ENCODE measurements at places on chromosomes 5 and 9.

DNA sequence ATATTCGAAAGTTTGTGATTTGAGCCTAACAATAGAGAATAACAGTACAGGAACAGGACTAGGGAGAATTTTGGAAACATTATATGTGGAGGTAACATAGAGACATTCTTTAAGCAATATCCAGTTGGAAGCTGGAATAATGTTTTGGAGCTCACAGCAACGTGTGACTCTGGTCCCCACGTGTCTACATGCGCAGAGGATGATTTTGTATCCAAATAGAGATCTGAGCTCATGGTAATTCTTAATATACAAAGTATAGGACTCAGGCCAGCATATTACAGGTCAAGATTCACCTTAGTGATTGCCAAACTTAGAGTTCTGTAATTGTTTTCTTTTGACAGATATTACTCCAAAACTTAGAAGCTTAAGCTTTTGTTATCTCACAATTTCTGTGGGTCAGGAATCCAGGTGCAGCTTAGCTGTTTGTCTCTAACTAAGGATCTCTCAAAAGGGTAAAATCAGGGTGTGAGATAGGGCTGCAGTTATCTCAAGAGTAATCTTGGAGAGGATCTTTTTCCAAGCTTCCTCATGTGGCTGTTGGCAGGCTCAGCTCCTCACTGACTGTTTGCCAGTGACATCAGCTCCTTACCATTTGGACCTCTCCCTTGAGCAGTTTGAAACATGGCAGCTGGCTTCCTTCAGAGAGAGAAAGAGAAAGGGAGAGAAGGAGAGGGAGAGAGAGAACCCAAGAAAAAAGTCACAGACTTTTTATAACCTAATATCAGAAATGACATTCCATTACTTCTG lies 272.0 kb upstream of the ZNF462 start:
- no peak for DNase-seq

- no peak for DNase-seq
Observed at GRCh38 chr5:1013238-1013947, 4.8 kb downstream of the NKD2 start.

DNA sequence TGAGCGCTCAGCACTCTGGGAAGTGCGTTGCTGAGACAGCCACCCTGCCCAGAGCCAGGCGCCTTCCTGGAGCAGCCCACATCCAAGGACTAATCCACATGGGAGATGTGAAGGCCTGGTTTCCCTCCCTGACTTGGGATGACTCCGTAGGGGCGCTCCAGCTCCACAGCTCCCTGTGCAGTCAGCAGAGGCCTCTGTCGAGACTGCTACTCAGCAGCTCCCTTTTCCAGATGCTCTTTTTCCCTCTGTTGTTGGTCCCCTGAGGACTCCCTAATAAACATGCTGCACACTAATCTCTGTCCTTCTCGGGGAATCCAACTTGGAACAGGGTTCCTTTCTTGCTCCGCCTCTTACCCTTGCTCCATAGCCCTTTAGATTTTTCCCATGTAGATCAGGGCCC lies 237.3 kb downstream of the ZSWIM6 start:
- no peak for DNase-seq

DNA sequence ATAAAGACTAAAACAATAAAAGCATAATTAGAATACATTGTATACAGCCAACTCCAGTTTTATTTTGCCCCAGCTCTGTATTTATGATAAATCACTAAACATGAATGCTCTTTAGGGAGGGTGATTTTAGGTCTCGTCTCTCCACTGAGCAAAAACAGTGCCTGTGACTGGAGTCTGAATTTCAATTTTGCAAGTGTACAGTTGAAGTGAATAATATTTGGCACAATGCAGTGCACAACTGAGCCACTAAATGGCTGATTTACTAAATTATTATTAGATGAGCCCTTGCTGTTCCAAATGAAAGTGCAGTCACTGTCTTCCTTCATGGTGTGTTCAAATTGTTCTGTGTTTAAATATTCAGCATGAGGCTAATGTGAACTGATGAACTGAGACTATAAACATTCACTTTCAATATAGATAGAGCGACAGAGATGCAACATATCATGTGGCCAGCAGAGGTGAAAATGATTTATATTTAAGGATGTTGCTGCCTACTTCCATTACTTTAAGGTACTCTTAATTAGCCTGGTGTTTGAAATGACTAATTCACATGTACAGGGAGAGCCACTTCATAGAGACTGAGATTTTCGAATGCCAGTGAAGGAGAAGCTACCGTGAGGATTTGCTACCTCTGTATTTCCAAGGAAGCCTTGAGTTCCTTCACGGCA lies 375.1 kb downstream of the EBF1 start:
- DNase-seq, result no peak

GRCh38 chr5:81428861-81429260 lies 34.9 kb upstream of the ACOT12 start:
- no peak for DNase-seq

- DNase-seq, result no peak
Observed at GRCh38 chr5:124644138-124644537, 102.3 kb downstream of the ZNF608 start.

DNA sequence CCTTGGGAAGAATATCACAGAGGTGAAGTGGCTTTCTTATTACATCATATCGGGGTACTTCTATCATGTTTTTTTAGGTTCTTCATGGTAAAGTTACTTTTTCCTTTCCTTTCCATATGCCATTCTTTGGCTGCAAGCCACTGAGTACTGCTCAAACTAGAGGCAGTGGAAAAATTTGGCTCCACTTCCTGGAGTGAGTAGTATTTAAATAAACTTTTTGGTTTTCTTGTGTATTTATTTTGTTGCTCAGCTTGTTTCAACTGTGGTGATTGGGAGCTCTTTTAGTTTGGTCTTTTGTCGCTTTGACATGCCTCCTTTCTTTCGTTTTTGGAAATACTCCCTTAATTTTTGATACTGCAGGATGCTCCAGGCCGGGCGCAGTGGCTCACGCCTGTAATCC lies 69.8 kb downstream of the WDR70 start:
- no peak for DNase-seq

DNA sequence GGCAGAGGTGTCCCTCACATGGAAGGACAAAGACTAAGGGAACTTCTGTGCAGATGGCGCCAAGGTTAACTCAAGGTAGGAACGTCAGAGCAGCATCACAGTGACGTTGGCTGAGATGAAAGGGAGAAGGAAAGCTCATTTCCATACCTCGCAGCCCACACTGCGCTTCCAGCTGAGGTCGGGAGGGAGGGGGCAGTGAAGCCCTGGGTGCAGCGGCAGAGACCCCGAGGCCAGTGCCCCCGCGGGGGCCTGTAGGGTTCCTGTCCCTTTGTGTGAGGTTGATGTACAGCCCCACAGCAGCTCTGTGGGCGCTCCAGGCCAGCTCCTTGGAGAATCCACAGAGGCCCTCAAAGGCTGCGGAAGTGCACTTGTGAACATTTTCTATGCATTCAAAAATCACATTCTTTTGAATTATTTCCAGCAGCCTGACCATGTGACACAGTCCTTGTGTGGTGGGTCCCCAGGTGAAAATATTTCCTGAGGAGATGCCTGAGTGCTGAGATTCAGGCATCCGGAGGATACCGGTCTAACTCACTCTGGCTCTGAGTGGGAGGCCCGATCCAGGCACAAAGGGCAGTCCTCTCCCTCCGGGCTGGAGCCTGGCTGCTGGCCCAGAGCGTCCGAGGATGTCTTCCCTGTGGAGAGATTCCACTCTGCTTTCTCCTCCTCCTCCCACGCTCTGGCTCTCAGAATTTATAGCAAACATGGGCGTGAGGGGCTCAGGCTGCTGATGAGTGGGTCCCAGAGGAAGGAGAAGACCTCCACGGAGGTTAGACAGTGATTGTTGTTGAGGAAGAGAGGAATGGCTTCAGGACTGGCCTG lies 150.7 kb downstream of the ICE1 start:
- no peak for DNase-seq

- DNase-seq, result no peak
Observed at GRCh38 chr5:174329738-174330137, 284.2 kb downstream of the NSG2 start.

GRCh38 chr9:93250185-93250584 lies 66.2 kb downstream of the WNK2 start:
- DNase-seq, result no peak

DNA sequence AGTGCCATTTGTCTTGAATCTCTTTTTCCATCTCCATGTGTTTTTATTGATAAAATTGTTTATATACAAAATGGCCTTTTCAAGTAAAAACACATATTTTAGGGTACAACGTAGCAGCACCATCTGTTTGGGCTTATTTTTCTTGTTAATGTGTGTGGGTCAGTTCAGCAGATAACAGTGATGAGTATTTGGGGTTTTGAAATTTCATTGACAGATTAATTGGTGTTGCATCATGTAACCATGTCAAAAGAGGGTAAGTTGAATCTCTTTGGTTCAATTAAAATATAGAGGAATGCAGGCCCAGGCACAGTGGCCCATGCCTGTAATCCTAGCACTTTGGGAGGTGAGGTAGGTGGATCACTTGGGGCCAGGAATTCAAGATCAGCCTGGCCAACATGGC lies 20.0 kb upstream of the PURA start:
- DNase-seq, result no peak

DNA sequence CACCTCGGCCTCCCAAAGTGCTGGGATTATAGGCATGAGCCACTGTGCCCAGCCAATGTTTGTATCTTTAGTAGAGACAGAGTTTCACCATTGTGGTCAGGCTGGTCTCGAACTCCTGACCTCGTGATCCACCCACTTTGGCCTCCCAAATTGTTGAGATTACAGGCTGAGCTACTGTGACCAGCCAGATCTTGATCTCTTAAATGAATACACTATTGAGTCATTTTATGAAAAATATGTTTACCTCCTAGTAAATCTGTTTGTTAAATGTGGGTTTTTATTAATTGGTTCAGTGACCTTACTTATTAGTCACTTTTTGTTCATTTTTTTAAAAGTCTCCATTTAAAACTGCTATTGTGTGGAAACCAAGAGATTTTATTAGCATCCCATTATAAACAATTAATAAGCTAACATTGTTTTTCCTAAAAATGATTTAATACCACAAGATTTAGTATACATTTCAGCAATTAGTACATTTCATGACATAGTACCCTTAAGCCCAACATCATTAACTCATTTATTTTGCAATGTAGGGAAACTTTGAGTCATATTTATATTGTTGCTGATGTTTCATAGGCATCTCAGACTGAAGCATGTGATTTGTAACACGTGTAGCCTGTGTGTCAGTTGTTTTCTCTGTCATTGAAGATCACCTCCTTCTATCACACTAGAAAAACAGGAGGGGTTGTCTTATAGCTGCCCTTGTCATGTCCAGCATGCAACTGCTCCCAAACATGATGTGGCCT lies 261.2 kb downstream of the TAF11L14 start:
- DNase-seq, result no peak

DNA sequence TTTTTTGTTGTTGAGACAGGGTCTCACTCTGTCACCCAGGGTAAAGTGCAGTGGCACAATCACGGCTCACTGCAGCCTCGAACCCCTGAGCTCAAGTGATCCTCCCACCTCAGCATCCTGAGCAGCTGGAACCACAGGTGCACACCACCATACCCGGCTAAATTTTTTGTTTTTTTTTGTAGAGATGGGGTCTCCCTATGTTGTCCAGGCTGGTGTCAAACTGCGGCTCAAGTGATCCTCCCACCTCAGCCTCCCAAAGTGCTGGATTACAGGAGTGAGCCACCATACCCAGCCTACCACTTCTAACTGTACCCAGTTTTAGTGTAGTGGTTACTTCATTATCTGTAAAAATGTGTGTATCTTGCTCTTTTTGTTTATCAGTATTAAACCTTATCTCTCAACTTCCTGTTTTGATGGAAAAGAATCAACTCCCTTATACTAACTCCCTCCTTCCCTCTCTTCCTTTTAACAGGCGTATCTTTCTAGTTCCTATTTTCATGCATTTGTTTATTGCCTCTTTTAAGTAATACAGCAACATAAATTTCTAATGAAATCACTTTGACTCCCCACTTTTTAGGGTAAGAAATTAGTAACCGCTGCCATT lies 33.1 kb downstream of the GRAMD2B start:
- DNase-seq, result no peak

- no peak for DNase-seq
Observed at GRCh38 chr5:127411381-127411780, 106.1 kb upstream of the PRRC1 start.

All from activated CD4-positive, CD25-positive, alpha-beta regulatory T cell treated with anti-CD3 and anti-CD28 coated beads, Interleukin-2, amount 50 U/mL, for 72 hours (primary cell).